KBM-7 (cell line): ENCODE measurements at places on chromosomes 7 and 10.

DNA sequence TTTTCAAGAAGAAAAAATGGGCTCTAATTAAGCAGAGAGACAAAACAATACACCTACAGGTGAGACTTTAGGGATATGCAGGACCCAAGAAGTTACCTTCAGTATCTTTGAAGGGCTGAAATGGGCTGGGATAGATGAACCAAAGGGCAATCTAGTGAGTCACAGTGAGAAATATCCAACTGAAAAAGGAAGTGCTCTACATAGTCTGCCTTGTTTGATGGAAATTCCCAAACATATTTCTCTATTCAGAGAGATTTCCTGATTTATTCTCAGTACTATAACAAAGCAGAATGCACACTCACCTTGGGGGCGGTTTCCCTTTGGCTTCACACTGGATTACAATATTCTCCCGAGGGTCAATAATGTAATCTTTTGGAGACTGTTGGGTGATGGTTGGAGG lies 104.1 kb upstream of the LAMB4 start:
- DNase-seq = no peak

DNA sequence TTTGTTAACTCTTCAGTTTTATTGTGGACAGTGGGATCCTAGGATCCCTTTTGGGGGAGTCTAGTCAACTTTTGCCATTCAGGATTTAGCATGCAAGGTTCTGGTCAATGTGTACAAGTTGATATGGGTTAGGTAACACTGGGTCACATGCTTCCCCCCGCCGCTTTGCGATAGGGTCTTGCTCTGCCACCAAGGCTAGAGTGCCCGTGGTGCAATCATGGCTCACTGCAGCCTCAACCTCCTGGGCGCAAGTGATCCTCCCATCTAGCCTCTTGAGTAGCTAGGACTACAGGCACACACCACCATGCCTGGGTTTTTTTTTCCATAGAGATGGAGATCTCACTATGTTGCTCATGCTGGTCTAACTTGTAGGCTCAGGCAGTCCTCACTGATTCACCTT lies 3.2 kb upstream of the CSGALNACT2 start:
- DNase-seq = no peak

- no peak for DNase-seq
Observed at GRCh38 chr10:11232222-11232961, 214.7 kb downstream of the CELF2 start.

DNA sequence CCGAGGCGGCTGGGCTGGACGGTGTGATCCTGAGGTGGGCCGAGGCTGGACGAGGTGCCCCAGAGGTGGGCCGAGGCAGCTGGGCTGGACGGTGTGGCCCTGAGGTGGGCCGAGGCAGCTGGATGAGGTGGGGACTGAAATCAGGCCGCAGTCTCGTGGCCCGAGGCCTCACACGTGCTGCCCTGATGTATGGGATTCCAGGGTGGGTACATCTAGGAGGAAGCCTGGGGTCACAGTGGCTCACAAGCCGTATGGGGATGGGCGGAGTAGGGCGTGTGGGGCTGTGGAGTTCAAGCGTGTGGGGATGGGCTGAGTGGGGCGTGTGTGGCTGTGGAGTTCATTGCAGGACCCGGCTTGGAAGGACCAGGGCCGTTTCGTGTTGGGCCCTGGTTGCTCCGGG lies 12.5 kb upstream of the NKX6-2 start:
- no peak for DNase-seq

GRCh38 chr10:119942973-119943372 lies 50.4 kb downstream of the SEC23IP start:
- DNase-seq = no peak

- DNase-seq = no peak
Observed at GRCh38 chr10:58330431-58330830, 4.4 kb upstream of the UBE2D1 start.

GRCh38 chr7:50766106-50766848 lies 16.4 kb downstream of the GRB10 start:
- no peak for DNase-seq
